ENCODE measurements at places on chromosomes 11 and 22. TPM values are rescaled to one million over a fixed set of nuclear protein-coding genes. Genes with fewer than 3 reads are reported as not detected.

The NRXN2 gene
- not detected for total RNA-seq

The PTGDR2 gene
- total RNA-seq, result not detected

The KRTAP5-8 gene
- total RNA-seq, result not detected

The MB gene
- not detected for total RNA-seq

The MS4A6E gene
- total RNA-seq, result not detected
